Stimulated activated CD4-positive, alpha-beta T cell treated with anti-CD3 and anti-CD28 coated beads, Interleukin-12 subunit alpha, Interleukin-12 subunit beta, amount 100 ng/mL, for 48 hours (primary cell): ENCODE measurements at places on chromosomes 2 and 18.

- DNase-seq: no peak
These were observed 234.0 kb downstream of the EPHA4 start for GRCh38 chr2:221337957-221338685.

- DNase-seq: no peak
These were observed 82.6 kb upstream of the SP3 start for GRCh38 chr2:174047746-174048145.

- DNase-seq: no peak
These were observed 74.8 kb upstream of the ZBTB14 start for GRCh38 chr18:5370332-5370731.

DNA sequence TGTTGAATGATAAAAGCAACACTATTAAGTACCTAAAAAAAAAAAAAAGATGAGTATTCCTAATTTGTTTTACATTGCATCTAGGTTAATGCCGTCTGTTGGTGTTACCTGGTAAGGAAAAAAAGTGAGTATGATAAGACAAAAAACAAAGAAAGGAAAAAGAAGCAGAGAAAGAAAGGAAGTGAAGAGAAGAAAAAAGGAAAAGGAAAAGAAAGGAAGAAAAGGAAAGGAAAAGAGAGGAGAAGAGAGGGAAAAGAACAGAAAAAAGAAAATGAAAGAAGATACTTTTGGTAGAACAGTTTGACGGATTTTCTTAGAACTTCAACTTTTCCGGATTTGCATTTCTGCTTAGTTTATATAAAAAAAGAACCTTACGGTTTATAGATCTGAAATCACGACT, 387.9 kb downstream of the METTL4 start:
- no peak for DNase-seq

GRCh38 chr2:86290596-86291327, 46.7 kb downstream of the REEP1 start:
- no peak for DNase-seq

GRCh38 chr2:10772868-10773215, 39.7 kb downstream of the PDIA6 start:
- DNase-seq: no peak

GRCh38 chr18:39186008-39186407, 1620.4 kb upstream of the CELF4 start:
- no peak for DNase-seq

DNA sequence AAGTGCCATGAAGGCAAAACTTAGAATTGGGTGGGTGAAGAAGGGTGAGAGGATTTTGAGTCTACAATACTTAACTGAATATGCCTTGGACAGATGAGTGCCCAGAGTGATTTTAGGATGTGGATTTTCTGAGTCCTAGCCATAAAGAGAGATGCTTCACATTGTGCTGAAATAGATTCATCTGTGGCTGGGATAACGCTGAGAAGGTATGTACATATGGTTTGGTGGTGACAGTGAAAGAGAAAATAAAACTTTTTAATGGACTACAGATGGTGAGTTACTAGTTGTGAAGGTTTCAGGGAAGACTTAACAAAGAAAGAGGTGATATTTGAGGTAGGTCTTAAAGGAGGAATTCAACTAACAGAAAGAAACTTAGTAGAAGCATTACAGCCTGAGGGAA, 265.8 kb downstream of the AKAIN1 start:
- DNase-seq: no peak

DNA sequence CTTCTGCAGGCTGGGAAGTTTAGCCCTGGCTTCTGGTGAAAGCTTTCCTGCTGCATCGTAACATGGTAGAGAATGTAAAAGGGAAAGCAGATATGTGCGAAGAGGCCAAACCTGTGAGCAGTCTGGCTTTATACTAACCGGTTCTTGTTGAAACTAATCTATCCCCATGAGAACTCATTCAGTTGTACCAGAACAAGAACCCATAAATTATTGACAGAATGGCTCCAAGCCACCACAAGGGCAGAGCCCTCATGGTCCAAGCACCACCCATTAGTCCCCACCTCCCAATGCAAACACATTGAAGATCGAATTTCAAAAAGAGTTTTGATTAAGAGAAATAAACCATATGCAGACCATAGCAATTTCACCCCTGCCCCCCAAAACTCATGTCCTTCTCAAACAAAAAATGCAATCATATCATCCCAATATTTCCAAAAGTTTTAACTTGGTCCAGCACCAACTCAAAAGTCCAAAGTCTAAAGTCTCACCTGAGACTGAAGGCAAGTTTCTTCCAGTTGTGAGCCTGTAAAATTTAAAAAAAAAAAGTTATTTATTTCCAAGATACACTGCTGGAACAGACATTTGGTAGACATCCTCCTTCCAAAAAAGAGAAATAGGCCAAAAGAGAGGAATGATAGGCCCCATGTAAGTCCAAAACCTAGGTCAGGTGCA, 318.9 kb downstream of the CNTNAP5 start:
- DNase-seq: no peak

- no peak for DNase-seq
These were observed 6.6 kb downstream of the CAPN10 start for GRCh38 chr2:240593026-240593702.

GRCh38 chr2:213261715-213262114, 22.5 kb upstream of the SPAG16 start:
- DNase-seq: no peak

GRCh38 chr18:76821356-76821874, 942 bp upstream of the ZNF236 start:
- DNase-seq: no peak

DNA sequence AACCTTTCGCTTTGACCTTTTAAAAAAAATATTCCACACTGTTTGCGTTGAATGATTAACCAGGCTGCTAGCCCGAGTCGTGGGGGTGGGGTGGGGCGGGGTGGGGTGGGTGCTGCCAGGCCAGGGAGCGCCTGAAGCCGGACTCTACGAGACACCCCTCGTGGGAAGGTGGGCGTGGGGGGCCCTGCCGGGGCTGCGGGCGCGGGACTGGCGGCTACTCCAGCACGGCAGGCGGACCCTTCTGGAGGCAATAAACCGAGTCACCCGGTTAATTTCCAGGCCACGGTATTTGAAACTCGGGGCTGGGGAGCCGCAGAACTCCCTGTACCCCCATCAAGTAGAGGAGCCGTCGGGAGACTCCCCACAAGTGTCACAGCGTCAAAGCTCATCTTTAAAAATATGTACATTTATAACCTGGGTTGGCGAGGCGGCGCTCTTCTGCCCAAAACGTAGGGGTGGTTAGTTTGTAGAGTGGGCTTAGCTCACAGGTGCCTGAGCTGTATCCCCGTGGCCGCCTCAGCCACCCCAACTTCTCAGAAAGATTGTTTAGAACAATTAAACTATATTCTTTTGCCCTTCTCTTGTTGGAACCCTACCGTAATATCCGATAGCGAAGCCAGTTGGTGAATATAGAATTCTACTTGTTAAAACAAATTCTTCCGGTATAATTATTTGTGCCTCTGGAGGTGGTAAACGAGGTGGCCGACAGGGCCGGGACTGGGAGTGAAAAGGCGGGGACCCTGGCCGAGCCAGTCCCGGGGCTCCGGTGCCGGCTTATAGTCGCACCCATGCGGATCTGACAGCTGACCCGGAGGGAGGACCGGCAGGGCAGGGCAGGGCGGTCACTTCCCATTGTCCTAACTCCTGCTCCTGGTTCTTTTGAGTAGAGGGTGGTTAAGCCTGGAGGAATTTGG, 1.4 kb downstream of the B3GNT2 start:
- DNase-seq: peak; percentile 24
